GM13976 (cell line): ENCODE measurements at places on chromosomes 12 and 14.
A peak's percentile ranks its signal among the peaks of the same experiment; 100 is the strongest.

- DNase-seq: no peak
Measured at GRCh38 chr12:92673756-92674155, 29.0 kb upstream of the PLEKHG7 start.

DNA sequence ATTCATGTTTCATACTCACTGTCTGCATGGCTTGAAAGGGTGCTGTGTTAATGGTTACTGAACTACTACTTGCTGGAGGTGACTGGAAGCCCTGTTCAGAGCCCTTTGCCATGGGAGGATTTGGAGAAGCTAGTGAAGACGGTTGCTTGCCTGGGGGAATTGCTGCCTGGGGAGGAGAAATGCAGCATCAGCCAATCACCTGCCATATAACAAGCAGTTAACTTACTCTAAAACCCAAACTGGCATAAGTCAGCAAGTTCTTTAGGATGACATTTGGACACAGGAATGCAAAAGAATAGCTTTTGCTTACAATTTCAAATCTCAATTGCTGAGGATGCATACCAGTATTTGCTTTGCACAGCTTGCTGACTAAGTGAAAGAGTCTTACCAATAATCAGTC, 23.4 kb upstream of the IPO8 start:
- no peak for DNase-seq

- no peak for DNase-seq
Measured at GRCh38 chr12:88575361-88575970, 4.8 kb downstream of the KITLG start.

DNA sequence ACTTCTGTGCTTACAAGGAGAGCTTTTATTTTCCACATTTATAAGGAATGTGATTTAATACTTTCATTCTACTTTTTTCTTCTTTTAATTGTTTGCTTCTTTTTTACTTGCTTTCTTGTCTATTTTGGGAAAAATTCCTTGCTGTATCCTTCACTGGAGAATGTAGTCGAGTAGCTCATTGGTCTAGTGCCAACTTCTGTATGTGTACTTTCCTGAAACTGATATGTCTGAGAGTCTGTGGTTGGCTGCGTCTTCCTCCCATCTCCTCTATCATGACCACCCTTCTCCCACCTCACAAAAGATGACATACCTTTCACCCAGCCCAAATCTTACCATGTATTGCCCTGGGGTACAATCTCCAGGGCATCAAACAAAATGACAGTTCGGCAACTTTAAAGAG, 51.8 kb downstream of the MSRB3 start:
- DNase-seq: no peak

- no peak for DNase-seq
Measured at GRCh38 chr12:30457621-30458289, 237.9 kb downstream of the IPO8 start.

GRCh38 chr12:57614178-57614947, 3.1 kb downstream of the ARHGEF25 start:
- peak; percentile 88 for DNase-seq

GRCh38 chr12:104583301-104583700, 126.6 kb downstream of the CHST11 start:
- peak; percentile 49 for DNase-seq

DNA sequence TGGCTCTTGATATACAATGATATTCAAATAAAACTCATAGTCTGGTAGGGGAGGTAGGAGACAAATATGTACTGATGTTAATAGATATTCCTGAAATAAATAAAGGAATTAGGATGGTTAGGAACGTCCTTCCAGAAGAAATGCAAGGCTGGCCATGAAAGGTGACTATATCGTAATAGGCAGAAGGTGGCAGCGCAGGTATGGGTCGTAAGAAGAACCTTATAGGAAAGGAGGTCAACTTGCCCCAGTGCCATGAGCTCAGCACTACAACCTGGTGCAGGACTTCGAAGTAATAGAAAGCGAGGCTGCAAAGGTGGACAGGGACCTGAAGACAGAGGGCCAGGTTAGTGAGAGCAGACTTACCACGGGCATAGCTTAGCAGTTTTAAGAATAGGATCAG, 55.3 kb upstream of the FGD4 start:
- DNase-seq: no peak

- DNase-seq: no peak
Measured at GRCh38 chr14:96192975-96193805, 11.4 kb upstream of the BDKRB2 start.

DNA sequence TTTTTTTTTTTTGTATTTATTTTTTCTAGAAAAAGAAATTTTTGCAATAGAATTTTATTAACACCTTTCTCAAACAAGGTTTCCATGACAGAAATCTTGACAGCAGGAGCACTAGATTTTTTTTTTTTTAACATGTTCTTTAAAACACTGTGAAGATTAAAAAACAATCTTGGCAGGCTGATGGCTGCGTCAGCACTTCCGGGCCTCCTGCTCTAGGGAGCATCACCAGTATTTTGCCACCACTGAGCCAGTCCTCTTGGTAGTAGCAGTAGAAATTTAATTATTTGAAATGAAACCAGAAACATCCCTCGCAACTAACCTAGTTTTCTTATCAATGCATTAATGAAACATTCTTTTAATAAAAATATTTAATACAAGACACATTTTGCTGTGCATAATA, 99.6 kb downstream of the APAF1 start:
- DNase-seq: no peak

GRCh38 chr14:65915125-65915524, 502.6 kb downstream of the FUT8 start:
- no peak for DNase-seq

DNA sequence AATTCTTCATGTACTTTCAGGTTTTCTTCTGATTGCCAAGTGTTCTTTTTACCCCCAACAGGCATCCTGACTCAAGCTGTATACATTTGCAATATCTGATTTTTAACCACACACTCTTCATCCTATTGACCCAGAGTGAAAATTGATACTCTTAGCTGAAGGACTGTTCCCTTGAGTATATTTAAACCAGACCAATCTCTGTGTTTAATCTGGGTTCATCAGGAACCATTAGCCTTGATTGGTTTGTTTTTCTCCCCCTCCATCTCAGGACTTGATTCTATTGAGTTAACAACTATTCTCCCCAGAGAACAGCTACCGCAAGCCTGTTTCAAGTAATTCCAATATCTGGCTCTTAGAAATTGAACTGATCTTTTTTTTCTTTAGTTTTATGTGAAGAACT, 222.3 kb upstream of the NOVA1 start:
- no peak for DNase-seq

DNA sequence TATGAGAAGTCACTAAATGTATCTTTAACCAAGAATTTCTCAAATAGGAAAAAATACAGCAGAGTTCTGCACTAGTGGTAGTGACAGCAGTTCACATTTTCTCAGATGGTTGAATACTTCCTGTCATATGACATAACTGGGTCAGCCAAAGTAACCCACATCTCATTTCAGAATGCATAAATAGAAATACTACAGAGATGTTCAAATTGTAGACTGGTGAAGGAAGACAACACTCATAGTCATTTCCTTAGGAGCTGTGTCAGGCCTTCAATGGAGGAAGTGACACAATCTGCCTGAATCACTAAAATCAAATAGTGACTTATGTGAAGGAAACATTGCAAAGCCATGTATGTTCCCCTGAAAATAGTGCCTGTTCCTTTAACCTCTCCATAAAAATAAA, 32.4 kb downstream of the FERMT2 start:
- DNase-seq: peak; percentile 61

GRCh38 chr14:66568220-66568619, 60.3 kb downstream of the GPHN start:
- DNase-seq: no peak

GRCh38 chr12:54239620-54240019, 40.3 kb downstream of the CBX5 start:
- no peak for DNase-seq

- DNase-seq: no peak
Measured at GRCh38 chr12:56172839-56173238, 14.7 kb downstream of the MYL6 start.

GRCh38 chr12:115998794-115999478, 278.6 kb downstream of the MED13L start:
- DNase-seq: no peak

DNA sequence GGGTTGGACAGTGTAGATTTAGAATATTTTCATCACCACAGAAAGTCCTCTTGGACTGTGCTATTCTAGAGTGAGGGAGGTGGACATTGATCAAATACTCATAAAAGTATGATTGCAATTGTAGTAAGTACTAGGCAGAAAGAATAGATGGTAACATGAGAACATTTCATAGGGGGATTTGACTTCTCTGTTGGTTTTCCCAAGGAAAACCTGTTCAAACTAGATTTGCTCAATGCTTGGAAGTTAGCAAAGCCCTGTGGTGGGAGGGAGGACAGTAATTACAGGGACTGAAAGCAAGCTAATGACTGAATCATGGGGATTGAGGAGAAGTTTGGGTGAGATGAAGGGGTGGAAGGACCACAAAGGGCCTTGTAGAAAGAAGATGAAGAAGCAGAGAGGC, 24.4 kb upstream of the EID3 start:
- DNase-seq: no peak

- DNase-seq: no peak
Measured at GRCh38 chr14:22888662-22889061, 5.6 kb downstream of the REM2 start.

DNA sequence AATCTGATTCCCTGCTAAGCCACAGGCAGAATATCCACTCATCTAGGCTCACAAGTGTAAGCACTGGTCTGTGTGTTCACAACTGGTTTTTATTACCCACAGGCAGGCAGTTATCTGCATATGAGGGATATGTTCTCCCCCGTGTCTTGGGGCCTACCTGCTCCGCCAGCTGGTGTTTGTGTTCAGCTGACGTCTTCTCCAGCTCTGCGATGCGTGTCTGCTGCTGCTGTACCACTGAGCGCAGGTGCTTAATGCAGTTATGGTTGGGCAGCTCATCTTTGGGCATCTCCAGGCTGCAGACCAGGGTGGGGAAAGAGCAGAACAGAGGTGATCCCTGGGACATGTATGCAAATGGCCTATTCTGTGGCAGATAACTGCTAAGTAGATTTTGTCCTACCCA, 13.7 kb downstream of the RNF41 start:
- DNase-seq: no peak

DNA sequence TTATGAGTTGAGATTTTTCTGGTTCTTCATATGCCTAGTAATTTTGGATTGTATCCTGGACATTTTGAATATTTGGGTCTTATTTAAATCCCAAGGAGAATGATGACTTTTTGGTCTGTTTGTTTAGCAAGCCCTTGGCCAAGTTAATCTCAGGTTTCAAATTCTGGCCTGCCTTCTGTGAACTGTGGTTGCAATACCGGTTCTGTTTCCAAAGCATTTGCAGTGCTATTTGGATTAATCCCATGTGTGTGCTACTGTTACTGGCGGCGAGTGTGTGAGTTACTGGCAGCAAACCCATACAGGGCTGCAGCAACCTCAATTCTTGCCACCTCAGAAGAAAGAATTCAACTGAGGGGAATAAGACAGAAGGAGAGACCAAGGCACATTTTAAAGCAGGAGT, 51.1 kb downstream of the TMEM260 start:
- DNase-seq: no peak

GRCh38 chr12:44389896-44390295, 486.2 kb downstream of the NELL2 start:
- no peak for DNase-seq

DNA sequence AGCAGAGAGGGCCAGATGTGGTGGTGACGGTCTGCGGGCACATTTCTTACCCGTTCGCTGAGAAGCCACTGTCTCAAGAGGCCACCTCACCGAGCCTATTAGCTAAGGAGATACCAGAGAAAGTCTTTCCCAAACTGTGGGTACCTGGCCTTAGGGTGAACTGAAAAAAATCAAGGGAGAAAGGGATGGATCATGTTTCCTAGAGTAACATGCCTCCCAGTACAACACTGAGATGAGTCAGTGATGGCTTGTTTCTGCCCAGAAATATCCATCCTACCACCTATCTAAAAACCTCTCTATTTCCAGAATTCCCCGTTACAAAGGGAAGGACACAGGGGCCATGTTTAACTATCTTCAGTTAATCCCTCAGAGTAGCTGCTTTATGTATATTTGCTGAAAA, 83.7 kb downstream of the LMNTD1 start:
- DNase-seq: no peak

DNA sequence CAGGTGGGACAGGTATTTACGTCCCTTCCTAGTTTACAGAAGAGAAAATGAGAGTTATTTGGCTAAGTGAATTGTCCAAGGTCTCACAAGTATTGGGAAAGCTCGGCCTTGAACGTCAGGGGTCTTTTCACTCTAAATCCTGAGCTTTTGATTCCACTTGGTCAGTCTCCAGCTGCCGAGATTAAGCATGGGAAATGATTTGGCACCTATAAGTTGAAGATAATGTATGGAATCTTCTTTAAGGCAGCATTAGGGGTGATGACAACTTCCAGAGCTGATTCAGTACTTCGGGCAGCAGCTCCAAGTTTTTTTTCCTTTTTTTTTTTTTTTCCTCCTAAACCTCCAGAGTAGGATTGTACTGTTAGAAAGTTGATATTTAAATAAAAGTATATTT, 722 bp downstream of the FAM234B start:
- DNase-seq: no peak

GRCh38 chr14:102131741-102132140, 8.0 kb upstream of the WDR20 start:
- no peak for DNase-seq

DNA sequence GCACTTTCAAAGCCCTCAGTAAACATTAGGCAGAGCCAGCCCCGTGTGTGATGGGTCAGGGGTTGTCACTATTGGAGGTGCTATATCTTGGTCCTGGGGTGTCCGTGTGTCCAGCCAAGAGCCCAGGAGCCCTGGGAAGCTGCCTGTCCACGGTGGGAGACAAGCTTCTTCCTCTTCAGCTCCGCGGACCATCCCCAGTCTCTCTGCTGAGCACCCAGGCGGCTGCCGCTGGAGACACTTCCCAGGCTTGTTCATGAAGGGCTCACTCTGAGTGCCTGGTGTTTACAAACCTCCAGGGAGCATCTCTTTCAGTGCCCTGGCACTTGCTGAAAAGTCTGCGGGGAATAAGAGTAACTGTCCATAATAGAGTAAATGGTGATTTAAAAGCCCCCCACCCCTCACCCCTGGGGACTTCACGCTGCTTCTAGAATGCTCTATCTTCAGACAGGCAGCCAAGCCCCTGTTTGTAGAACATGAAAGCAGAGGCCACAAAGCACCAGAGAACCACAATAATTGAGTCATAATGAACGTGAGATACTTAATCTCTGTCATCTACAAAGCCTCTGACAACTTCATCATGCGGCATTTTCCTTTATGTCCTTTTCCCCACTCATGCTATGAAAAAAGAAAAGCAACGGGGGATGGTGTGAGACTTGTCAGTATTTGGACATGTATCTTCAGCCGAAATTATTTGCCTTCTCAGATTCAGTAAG, 178.6 kb downstream of the TMEM132C start:
- DNase-seq: no peak

DNA sequence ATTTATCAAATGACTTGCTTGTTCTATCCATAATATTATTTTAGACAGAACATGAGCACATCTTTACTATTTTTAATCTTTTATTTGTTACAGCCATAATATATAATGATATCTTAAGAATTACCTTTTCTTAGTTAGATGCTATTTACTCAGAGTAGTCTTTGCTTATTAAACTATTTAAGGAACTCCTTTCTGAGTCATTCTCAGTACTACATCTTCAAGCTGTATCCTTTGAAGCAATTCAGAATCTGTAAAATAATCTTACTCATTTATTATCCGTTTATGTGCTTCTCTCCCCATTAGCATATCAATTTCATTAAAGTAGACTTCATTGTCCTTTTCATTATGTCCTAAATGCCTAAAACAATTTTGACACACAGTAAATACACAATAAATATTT, 240.4 kb upstream of the FAR2 start:
- no peak for DNase-seq
